GM06990 (cell line): ENCODE measurements at places on chromosomes 4 and X.

- no peak for DNase-seq
These were observed 4.3 kb downstream of the FAM3A start for GRCh38 chrX:154511761-154512160.

- no peak for DNase-seq
These were observed 137.7 kb downstream of the GPR143 start for GRCh38 chrX:9627922-9628321.

GRCh38 chrX:57741107-57741506 is 61.0 kb upstream of the NLRP2B start:
- DNase-seq = no peak

DNA sequence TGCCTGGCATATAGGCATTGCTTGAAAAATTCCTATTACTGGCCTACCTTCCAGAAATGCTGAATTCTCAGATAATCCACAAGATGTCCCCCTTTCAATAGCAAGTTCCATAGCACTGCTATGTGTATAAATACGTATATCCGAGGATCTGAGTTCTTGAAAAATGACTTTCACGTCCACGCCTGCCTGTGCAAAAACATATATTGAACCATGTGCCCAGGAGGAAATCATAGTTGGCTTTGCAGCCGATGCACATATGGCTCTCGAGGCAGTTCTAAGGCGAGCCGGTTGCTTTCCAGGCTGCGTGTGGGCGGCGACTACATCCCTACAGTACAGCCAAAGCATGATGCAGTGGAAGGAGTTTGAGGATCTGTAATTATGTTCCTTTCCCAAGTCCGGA is 55.4 kb upstream of the ESX1 start:
- no peak for DNase-seq

DNA sequence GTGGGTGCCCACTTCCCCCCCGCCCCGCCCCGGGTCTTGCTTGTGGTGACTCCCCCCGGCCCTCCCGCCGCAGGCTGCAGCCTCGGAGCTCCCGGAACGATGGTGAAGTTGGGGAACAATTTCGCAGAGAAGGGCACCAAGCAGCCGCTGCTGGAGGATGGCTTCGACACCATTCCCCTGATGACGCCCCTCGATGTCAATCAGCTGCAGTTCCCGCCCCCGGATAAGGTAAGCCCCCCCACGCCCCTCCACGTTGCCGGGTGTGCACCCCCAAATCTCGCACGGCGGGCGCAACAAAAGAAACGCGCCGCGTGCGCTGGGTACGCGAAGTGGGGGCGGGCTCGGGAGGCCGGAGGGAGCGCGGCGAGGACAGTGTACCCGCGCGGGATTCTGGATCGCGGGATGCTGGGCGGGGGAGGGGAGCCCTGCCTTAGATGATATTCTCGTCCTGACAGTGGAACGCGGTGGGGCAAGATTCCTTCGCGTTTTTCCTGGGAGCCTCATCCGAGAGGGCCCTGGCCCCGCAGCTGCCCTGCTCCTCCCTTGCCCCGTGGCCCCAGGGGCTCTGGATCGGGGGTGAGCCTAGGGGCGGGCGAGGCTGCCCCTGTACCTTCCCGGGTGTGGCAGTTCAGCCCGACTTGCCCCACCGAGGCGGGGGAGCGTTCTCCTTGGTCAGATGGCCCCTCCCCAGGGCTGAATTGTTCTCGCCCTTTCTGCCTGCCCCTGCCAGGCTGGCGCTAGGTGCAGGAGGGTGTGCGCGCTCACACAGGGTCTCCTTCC is 819 bp downstream of the NSG1 start:
- DNase-seq = no peak

GRCh38 chr4:57100979-57101651 is 9.1 kb downstream of the IGFBP7 start:
- no peak for DNase-seq

- no peak for DNase-seq
These were observed 285.6 kb downstream of the SHOX start for GRCh38 chrX:916230-916599.

DNA sequence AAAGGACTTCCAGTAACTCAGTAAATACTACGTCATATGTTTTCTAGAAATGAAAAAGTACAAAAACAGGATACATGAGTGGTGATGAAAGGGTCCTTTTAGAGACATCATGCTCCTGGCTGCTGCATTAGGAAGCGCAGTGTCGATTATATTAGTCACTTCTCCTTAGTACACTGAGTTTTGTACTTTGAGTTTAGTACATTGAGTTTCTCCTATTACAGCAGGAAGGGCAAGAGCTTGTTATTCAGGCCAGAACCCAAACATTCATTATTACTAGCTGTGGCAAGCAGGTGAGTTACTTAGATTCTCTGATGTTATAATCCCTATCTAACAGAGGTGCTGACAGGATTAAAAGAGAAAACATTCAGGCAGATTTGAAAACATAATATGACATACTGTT is 21.3 kb downstream of the RPGR start:
- no peak for DNase-seq

GRCh38 chrX:51406688-51407519 is 74.3 kb downstream of the NUDT10 start:
- DNase-seq = no peak

DNA sequence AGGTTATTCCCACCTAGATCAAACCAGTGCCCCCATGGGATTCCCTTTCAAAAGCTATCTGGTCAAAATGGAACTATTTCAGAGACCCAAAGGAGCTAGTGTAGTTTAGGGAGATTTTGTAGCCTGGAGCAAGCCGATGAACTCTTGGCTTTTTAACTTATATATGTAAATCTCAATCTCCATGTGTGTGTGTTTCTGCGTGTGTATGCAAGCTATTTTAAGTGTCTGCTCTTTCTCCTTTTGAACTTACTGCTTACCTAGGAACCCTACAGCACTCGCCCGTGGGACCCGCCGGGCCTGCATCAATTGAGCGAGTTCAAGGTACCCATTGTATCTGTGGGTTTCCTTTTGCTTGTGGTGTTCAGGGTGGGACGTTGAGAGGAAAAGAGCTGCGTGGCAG is 10.4 kb downstream of the CSTF2 start:
- peak; percentile 24 for DNase-seq

DNA sequence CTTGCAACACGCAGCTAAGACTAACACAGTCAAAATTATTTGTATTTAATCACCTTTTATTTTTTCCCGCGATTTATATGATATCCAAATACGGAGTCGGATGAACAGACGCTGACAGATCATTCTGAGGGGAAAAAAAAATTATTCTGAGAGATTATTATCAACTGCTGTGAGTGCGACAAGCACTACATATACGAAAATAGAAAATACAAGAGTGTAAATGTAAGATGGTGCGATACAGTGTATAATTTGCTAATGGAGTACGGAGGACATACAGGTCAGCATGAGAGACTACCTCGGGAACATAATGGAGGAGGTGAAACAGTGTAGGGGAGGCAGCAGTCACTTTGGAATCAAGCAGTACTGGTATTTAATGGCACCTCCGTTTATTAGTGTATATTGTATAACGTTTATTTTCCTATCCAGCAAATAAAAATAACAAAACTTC is 2.8 kb upstream of the LIN54 start:
- DNase-seq = no peak

DNA sequence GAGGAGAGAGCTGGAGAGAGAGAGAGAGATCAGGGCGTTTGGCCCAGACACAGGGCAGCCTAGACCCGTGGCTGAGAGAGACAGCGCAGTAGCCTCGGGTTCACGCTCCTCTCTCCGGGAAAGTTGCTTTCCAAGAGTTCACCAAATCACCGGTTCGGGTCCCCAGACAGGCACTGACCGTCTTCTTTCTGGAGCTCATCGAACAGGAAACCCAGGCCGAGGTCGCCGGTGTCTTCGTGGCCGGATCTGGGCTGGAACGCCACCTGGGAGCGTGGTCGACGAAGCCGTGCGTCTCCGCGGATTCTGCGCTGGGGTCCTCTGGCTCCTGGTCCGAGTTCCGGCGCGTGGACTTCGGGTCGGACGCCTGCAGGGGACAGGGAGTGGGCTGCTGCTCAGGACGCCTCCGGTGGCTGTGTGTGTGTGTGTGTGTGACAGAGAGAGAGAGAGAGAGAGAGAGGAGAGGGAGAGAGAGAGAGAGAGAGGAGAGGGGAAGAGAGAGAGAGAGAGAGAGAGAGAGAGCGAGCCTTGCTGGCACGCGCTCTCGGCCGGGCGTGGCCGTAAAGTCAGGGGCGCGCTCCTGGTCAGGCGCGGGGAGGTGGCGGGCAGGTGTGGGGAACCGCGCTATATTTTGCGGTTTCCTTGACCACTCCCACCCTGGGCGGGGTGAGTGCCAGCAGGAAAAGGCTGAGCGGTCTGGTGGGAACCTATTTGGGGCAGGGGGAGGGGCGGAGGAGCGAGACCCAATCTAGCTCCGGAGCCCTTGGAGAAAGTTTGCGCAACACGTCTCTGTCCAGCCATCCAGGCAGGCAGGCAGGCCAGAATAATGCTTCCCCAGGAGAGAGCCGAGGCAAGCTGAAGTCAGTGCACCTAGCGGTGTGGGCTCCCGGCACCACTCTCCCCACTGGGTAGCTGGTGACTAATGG is 62.1 kb downstream of the RHOXF2B start:
- DNase-seq = no peak

GRCh38 chr4:151811403-151811802 is 50.6 kb upstream of the GATB start:
- DNase-seq = no peak

DNA sequence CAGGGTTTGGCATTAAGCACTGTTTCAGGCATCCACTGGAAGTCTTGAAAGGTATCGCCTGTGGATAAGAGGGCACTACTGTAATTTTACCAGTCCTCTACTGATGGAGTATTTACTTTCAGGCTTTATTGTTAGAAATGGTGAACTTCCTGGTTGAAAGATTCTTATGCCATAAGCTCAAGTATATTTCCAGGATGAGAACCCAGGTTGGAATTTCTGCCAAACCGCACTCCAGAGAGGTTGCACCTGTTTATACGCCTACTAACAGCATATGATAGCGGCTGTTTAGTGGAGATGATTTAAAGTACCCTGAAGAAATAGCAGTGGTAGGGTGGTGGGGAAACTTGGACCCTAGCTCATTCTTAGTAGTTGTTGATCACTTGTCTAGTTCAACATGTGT is 9.9 kb downstream of the FNIP2 start:
- no peak for DNase-seq

DNA sequence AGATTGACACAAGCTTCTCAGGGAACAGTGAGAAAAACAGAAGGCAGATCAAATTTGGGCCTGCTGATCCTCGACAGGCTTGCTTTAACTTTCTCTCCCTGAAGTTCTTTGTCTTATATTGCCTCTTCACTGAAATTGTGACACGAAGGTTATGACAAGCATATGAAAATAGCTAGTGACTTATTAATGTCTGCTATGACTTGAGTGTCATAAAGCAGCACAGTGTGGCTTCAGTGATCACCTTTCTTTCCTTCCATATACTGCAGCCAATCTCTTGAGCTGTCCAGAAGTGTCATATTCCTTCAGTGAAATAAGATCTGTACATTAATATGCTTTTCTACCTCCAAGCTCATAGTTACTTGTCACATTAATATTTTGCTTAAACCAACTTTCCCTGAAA is 870.2 kb downstream of the C4orf33 start:
- DNase-seq = no peak

DNA sequence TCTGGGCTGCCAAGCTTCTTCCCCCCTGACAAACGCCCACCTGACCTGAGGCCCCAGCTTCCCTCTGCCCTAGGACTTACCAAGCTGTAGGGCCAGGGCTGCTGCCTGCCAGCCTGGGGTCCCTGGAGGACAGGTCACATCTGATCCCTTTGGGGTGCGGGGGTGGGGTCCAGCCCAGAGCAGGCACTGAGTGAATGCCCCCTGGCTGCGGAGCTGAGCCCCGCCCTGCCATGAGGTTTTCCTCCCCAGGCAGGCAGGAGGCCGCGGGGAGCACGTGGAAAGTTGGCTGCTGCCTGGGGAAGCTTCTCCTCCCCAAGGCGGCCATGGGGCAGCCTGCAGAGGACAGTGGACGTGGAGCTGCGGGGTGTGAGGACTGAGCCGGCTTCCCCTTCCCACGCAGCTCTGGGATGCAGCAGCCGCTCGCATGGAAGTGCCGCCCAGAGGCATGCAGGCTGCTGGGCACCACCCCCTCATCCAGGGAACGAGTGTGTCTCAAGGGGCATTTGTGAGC is 37.0 kb downstream of the HTRA3 start:
- no peak for DNase-seq

GRCh38 chr4:60463857-60464502 is 736.1 kb upstream of the ADGRL3 start:
- no peak for DNase-seq

GRCh38 chr4:187619319-187619718 is 376.3 kb upstream of the ZFP42 start:
- DNase-seq = no peak

DNA sequence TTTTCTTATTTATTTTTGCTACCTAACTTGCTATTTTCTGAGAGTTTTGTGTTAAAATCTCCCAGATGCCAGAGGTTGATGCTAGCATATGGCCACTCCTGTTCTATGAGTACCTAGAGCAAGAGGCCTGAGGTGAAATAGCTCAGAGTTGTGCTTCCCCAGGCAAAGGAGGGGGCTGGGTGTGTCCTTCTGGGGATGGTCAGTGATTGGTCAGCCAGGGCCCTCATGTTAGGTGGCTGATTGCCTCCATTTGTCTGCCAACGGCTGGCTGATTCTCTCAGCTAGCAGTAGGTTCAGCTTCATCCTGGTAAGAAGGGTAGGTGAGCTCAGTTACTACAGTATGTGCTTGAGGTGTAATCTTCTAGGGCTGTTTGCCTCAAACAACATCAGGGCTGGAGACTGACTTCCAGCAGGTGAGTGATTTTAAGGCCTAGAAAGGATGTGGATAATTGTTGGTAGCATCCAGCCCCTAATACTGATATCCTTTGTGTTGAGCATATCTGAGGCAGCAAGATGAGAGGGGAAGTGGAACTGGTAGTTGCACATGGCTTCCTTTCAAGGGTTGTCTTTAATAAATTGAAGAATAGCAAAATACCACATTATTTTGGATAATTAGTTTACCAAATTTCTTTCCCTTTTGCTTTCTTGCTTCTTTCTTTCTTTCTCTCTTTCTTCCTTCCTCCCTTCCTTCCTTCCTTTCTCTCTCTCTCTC is 62.5 kb upstream of the RHOH start:
- no peak for DNase-seq

- no peak for DNase-seq
These were observed 77.9 kb downstream of the JAKMIP1 start for GRCh38 chr4:6122496-6122895.

- DNase-seq = no peak
These were observed 23.4 kb upstream of the G3BP2 start for GRCh38 chr4:75696581-75696980.
